Kidney (tissue), 22 donors: ENCODE measurements at places on chromosomes 2 and 18. TPM values are rescaled to one million over a fixed set of nuclear protein-coding genes. Genes with fewer than 3 reads are reported as not detected.

- no peak for DNase-seq
Observed at GRCh38 chr2:62297624-62298010, 101.7 kb downstream of the B3GNT2 start.

DNA sequence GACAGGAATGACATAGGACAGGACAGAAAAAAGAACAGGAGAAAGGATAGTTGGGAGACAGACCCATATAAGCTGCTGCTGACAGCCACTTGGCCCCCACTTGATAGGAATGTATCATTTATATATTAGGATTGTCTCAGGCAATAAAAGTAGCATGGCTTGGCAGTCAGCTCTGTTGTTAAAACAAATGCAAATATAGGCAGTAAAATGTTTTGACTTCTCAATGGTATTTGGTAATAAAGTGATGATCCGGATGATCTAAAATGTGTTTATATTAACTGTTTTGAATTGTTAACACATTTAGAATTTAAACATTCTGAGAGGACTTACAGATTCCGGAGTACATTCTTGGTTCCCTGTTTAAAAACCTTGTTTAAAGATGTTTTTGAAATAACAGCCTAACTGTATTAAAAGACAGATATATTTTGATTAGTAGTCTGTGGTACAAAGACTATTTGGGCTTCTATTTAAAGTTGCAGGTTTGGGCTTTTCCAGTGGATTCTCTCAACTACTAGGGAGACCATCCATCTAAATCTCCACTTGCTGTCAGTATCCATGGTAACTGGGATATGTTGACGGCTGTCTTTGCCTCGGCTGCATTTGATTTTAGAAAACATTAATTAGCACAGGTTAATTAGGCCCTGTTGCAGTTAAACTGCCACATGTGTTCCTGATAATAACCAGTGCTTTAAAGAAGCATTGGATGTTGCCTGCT lies 147.6 kb downstream of the ESCO1 start:
- peak; percentile 34 for DNase-seq

DNA sequence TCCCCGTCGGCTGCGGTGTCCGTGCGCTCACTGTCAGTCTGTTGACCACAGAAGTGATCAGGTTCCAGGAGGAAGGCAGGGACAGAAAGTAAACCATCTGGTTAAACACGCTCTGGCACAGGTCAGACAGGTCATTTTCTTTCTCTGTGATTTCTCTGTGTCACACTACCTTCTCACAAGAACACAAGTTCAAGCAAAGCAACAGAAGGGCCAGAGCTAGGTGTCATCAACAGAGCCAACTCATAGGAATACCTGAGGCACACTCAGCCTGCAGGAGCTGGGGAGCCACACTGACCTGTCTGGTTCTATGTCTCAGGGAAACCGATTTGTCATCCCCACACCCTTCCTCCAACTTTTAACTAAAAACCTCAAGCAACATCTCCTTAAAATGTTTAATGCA lies 115.1 kb upstream of the ZBTB14 start:
- no peak for DNase-seq

DNA sequence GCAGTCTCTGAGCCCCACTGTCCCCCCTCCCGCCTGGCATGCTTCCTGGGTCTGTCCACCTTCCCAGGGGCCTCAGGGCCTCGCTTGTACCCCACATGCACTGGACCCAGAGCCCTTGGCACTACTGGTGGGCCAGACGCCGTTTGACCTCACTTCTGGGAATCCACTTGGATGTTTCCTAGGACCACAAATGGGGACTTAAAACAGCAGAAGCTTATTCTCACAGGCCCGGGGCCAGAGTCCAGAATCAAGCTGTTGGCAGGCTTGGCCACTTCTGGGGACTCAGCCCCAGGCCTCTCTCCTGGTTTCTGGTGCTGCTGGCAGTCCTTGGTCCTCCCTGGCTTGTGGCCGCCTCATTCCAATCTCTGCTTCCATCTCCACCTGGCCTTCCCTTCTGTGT lies 19.6 kb downstream of the ANO7 start:
- DNase-seq, result no peak

DNA sequence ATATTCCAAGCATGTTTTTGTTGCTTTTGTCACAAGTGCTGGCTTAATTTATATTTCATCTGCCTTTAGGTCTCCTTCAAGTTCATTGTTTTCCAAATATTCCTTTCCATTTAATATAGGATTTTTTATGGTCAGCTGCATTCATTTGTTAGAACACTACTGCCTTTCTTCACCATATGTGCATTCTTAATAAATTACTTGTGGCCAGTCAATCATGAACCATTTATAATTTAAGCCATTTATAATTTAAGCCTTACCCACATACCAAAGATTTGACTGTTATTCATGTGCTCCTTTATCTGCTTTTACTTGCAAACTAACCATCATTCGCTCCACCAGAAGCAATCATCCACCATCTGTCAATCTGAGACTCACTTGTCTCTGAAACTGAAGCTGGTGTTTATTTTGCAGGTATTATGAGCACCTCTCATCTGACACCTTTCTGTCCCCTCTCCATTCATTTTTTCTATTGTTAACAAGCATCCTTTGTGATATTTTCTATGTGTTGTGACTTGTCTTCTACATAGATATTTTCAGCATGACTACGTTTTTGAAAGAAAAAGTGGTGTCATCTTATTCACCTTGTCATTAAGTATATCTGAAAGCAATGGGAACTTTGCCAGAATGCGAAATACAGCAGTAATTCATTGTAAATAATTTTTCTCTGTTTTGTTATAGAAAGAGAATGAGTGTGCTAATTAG lies 786.8 kb downstream of the KCNJ3 start:
- DNase-seq, result no peak

GRCh38 chr2:167187049-167187727 lies 298.9 kb downstream of the XIRP2 start:
- DNase-seq, result no peak

DNA sequence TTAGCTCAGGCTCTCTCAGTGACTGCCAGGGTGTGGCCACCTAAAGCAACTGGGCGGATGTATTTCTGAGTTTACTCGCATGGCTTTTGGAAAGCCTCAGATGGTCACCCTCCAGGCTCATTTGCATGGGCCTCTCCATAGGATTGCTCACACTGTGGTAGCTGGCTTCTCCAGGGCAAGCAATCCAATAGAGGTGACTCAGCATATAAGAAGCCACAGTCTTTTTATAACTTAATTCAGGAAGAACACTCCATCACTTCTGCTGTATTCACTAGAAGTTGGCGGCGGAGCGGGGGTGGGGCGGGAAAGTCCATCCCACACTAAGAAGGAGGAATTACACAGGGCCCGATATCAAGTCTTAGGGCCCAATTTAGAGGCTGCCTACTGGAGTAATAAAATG lies 3.6 kb upstream of the DOK6 start:
- no peak for DNase-seq

GRCh38 chr2:71122387-71123298 lies 7.4 kb downstream of the MCEE start:
- no peak for DNase-seq

DNA sequence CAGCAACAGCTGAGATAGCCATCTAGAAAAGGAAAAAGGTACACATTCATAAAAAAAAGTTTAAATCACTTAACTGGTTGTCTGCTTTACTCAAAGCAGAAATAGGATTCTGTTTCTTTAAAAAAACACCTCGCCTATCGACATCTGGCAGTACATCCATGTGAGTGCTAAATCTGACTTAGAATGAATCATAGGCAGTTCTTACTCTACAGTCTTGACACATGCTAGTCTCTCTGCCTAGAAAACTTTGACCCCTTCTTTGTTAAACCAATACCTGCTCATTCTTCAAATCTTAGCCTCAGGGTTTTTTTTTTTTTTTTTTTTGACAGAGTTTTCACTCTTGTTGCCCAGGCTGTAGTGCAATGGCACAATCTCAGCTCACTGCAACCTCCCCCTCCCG lies 37.1 kb upstream of the GPR75 start:
- no peak for DNase-seq

- DNase-seq, result peak; percentile 77
Observed at GRCh38 chr2:207164006-207164831, 1.5 kb downstream of the KLF7 start.

DNA sequence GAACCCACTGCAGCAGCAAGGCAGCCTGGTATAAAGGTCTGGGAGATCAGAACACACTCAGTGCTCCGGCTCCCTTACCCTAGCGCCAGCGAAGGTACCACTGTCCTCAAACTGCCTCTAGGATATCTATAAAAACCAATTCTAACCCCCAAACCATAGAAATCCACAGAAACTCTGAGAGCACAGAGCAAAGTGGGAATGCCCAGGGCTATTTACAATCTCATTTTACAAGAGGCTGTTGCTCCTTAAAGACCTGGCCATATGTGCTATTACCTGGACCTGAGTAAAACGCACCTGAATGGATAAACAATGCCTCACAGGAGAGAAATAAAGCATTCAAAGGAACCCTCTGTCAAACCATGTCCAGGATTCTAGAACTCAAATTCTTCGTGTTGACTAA lies 4.3 kb downstream of the STK39 start:
- DNase-seq, result no peak

GRCh38 chr2:99422599-99422998 lies 67.2 kb downstream of the REV1 start:
- DNase-seq, result no peak

GRCh38 chr18:24910221-24910620 lies 441.7 kb downstream of the ZNF521 start:
- no peak for DNase-seq

DNA sequence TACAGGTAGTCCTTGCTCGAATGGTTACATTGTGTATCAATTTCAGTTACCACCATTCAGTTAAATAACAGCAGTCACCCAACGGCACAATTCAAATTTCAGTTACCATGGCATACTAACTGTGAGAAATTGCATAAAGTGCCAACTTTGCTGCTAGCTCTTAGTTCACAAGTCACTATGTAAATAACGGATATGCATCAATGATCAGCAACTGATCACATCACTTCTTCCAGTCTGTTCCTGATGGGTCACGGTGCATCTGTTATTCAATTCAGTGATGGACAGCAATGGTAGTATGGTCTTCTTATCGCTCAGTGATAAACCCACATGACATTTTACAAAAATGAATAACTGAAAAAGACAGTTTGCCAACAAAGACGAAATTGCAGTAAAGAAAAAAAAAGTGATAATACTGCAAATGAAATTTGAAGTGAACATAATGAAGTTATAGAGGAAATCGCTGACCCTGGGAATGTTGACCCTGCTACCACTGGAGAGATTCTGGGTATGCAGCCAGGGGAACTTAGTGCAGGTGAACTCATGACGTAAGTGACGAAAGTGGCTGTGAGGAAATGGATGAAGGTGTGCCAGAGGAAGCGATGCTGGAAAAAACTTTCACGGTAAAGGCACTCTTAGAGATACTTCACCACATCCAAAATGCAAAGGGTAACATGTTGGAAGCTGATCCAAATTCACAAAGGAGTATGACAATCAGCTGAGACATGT lies 25.9 kb upstream of the RAPGEF4 start:
- no peak for DNase-seq

DNA sequence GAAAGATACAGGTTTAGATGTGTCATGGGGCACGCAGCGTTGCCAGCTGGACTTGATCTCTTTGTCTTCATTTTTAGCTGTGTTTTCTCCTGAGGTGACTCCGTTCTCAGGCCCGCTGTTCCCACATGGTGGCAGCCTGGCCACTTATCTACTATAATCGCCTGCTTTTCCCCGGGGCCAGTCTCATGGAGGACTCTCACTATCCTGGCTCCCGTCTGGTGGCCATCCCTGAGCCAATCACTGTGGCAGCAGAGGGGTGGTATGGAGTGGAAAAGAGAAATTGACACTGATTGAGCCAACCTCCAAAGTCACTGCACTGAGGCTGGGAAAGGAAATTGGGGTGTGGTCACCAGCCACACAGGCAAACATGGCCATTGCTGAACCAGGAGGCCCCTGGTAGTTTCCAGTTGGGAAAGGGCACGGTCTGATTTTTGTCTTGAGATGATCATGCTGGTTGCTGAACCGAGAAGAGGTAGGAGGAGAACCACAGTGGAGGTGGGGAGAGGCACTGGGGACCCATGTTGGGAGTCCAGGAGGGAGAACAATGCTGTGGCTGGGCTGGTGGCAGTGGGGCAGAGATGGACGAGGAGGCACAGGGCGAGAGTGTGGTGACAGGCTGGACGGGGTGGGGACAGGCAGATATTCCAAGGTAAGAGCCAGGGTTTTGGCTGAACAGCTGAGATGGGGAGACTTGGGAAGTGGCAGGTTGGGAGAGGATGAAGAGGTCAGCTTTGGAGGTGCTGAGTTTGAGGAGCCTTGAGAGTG lies 45.6 kb downstream of the KCNIP3 start:
- DNase-seq, result peak; percentile 45

GRCh38 chr2:134073023-134073422 lies 180.8 kb upstream of the MGAT5 start:
- DNase-seq, result no peak

GRCh38 chr2:88190808-88191721 lies 20.9 kb downstream of the THNSL2 start:
- no peak for DNase-seq

DNA sequence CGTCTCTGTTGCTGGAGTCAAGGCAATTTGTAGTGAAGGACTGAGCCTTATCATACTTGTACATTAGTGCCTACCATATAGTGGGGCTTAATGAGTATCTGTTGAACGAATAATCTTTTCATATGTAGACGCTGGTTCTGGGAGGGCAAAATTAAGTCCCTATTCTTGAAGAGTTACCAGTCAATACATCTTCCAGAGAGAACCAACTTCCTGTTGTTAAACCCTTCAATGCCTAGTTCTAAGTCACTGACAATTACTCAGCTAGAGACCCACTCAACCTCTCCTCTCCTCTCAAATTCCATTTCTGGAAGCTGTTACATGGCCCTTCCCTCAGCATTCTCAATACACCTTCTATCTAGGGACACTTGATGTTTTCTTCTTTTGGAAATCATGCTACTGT lies 1.1 kb upstream of the MOB4 start:
- DNase-seq, result no peak

DNA sequence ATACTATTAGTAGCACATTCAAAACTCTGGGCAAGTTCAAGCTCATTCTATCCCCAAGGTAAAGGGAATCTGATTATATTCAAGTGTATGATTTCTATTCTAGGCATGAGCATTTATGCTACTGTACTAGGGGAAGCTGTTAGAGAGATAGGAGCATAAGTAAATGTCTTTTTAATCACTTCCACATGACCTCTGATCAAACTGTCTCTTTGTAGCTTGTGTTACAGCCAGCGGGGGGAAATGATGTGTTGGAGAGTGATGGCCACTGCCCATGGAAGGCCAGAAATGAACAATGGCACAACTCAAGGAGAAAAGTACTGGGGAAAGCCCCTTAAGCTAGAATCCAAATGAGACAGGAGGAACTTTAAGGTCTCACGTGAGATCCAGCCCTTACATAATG lies 894.9 kb upstream of the CDH2 start:
- no peak for DNase-seq

Gene ALKAL2
- total RNA-seq, result 18.2 TPM

Gene MAPK4
- 9.0 TPM for total RNA-seq

Gene SCYGR4
- total RNA-seq, result not detected

Gene HRH4
- not detected for total RNA-seq

Gene METTL21A
- 10.7 TPM for total RNA-seq

Gene LCLAT1
- total RNA-seq, result 19.4 TPM

Gene SLC4A5
- 5.2 TPM for total RNA-seq

Gene CDH2
- total RNA-seq, result 29.6 TPM

Gene SEC11C
- 90.0 TPM for total RNA-seq

Gene ALPP
- not detected for total RNA-seq

Gene SP140
- total RNA-seq, result 7.3 TPM
